RPMI8226 (cell line): ENCODE measurements at places on chromosomes 11 and 22.

DNA sequence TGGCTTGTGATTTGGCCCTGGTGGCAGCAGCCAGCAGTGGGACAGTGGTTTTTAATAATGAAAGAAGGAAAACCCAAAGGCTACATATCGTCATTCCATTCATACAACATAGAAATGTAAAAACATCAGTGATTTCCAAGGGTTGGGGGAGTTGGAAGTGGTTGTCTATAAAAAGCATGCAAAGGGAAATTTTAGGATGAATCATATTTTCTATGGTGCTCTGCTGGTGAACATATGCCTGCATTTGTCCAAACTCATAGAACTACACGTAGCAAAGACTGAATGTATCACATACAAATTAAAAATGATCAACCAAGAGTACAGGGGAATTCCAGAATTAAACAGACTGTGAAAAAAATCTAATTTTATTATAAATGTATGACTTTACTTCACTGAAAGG, 11.1 kb downstream of the OR5B3 start:
- no peak for DNase-seq

GRCh38 chr11:117201658-117202305, 2.6 kb downstream of the TAGLN start:
- DNase-seq: no peak

GRCh38 chr11:92794783-92795182, 174.7 kb upstream of the MTNR1B start:
- DNase-seq: no peak

DNA sequence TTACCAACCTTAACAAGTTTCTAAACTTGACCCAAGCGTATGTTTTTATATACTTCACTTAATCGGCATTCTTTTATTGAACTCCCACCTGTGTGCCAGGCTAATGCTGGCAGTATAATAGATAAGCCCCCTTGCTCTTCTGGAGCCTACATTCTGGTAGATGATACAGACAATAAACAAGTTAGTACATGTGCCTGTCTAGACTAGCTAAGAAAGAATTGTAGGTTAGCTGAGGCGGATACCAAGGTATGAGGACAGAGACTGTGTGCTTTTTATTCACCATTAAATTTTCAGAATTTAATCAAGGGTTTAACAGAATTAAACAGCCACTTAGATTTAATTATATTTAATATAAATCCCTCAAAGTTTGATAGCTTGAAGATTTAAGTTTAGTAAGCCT, 45.7 kb downstream of the TTC17 start:
- no peak for DNase-seq

DNA sequence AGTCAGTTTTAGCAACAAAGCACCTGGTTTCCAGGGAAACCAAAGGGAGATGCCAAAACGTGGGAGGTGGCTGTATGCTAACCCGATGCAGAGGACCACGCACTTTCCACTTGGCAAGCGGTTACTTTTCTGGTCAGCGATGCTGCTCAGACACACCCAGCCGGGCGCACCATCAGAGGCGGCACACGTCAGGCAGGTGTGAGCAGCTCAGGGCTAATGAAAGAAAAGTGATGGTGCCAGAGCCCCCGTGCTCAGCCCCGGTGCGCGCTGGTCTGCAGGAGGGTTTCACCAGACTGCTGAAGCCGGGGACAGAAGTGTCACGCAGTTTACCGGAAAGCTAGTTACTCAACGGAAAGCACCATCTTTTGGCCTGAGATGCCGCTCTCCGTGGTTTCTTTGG, 5.7 kb downstream of the LTO1 start:
- DNase-seq: no peak

- DNase-seq: no peak
Measured at GRCh38 chr11:104055596-104055995, 19.2 kb downstream of the DDI1 start.

- no peak for DNase-seq
Measured at GRCh38 chr11:101407324-101407723, 176.5 kb downstream of the TRPC6 start.

DNA sequence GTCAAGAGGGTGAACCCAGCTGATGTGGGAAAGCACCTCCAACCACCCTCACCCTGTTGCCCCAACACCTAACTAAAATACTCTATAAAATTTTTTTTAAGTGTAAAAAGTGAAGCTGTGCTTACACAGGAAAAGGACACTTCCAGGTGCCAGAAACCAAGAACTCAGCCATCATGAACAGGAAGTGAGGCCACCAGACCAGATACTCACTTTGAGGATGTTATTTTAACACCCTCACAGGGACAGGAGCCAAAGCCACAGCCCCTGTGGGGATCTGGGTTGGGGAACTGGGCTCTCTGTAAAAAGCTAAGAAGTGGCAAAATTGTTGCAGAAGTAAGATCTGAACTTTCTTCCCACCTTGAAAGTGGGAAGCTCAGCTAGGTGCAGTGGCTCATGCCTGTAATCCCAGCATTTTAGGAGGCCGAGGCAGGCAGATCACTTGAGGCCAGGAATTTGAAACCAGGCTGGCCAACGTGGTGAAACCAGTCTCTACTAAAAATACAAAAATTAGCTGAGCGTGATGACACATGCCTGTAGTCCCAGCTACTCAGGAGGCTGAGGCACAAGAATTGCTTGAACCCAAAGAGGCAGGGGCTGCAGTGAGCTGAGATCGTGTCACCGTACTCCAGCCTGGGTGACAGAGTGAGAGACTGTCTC, 3.8 kb downstream of the RSPH14 start:
- peak; percentile 93 for DNase-seq

- DNase-seq: no peak
Measured at GRCh38 chr11:33894398-33894746, 2.5 kb upstream of the LMO2 start.

GRCh38 chr11:73856031-73856567, 20.5 kb downstream of the COA4 start:
- no peak for DNase-seq

DNA sequence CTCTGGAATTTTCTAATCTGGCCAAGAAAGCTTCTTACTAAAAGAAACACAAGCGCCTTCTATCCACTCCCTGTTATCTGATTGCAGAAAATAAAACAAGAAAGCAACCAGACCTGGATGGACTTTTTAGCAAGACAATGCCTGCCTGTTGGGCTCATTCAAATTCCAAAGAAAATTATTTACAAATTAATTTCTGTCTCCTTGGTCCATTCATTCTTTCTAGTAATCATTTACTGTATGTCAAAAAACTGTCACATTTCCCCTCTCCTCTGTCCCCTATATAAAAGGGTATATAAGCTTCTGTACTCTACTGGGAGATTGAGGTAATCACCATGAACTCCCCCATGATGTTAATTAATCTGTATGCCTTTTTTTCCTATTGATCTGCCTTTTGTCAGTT, 279.9 kb downstream of the DLG2 start:
- no peak for DNase-seq

GRCh38 chr22:29299136-29299900, 7.1 kb upstream of the GAS2L1 start:
- DNase-seq: no peak

DNA sequence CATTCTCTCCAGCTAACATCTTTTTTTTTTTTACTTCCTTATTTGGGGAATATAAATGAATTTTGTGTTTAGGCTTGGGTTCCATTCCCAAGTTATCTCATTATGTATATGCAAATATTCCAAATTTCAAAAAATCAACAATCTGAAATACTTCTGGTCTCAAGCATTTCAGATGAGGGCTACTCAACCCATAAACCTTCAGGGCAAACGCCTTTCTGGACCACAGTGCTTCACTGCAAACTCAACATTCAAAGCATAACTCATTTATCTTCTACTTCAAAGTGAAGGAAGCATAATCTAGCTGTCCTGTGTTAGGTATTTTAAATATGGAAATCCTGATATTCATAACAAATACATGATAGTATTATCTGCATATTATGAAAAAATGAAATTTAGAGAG, 161.7 kb upstream of the PGR start:
- DNase-seq: no peak

- no peak for DNase-seq
Measured at GRCh38 chr11:40185793-40186192, 1273.7 kb downstream of the LRRC4C start.

DNA sequence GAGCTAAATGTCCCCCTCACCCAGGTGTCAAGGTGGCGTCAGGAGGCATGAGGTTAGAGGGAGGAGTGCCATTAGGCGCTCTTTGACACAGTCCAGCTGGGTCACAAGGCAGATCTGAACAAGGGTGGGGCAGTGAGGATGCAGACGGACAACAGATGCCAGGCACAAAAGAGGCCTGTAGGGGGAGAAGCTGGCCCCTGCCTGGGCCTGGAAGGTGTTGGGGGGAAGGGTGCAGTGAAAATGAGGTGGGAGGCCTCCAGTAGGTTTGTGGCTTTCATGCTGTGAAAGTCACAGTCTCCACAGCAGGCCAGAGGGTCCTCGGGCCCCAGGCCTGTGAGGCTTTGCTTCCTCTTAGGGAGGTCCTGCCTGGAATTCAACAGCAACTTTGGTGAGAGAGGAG, 85.0 kb upstream of the PLET1 start:
- no peak for DNase-seq

DNA sequence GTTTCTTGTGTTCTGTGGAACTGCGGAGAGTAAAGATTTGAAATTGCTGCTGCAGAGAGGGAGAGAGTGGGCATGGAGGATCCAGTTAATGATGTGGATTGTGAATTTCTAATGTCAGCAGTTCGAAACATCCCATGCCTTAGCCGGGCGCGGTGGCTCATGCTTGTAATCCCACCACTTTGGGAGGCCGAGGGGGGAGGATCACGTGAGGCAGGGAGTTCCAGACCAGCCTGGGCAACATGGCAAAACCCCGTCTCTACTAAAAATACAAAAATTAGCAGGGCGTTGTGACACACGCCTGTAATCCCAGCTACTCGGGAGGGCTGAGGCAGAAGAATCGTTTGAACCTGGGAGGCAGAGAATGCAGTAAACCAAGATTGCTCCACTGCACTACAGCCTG, 1.1 kb upstream of the CAVIN3 start:
- no peak for DNase-seq

DNA sequence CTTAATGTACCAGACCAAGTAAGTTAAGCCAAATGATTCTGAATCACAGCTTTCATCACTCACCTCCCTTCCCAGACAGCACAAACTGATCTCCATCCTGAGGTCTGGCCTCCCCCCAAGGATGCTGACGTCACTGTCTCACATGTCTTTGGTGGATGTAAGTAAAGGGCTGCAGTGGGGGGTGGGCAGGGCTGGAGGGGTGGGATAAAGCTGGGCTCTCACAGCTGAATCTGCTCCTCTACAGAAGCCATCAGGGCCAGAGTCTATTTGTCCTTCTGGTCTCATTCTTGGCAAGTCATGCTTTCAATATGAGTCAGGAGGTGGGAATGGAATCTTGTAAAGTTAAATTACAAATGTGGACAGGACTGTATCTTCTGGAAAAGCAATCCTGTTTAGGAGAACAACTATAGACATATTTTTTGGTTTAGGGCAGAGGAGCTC, 32.7 kb downstream of the P4HA3 start:
- DNase-seq: no peak

DNA sequence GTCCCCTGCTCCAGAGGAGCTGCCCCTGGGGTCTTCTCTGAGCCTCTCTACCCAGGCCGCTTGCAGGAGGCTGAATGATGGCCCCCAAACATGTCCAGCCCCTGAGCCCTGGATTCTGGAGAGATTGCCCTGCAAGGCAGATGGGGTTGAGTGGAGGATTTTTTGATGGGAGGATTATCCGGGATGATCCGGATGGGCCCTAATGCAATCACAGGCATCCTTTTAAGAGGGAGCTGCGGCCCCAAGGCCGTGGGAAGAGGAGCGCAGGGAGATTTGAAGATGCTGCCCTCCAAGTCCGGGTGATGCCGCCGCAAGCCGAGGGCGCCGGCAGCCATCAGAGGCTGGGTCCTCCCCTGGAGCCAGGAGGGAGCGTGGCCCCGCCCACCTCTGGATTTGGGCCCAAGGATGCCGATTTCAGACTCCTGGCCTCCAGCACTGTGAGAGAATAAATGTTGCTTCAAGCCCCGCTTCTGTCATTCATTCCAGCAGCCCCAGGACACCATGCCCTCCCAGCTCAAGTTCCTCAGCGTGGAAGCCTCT, 66.0 kb downstream of the WNT7B start:
- no peak for DNase-seq

- DNase-seq: peak; percentile 43
Measured at GRCh38 chr22:24271386-24271854, 789 bp downstream of the SPECC1L start.

GRCh38 chr11:68989936-68990606, 9.3 kb upstream of the MRGPRD start:
- DNase-seq: no peak

- DNase-seq: no peak
Measured at GRCh38 chr11:110355011-110355744, 58.8 kb upstream of the RDX start.

DNA sequence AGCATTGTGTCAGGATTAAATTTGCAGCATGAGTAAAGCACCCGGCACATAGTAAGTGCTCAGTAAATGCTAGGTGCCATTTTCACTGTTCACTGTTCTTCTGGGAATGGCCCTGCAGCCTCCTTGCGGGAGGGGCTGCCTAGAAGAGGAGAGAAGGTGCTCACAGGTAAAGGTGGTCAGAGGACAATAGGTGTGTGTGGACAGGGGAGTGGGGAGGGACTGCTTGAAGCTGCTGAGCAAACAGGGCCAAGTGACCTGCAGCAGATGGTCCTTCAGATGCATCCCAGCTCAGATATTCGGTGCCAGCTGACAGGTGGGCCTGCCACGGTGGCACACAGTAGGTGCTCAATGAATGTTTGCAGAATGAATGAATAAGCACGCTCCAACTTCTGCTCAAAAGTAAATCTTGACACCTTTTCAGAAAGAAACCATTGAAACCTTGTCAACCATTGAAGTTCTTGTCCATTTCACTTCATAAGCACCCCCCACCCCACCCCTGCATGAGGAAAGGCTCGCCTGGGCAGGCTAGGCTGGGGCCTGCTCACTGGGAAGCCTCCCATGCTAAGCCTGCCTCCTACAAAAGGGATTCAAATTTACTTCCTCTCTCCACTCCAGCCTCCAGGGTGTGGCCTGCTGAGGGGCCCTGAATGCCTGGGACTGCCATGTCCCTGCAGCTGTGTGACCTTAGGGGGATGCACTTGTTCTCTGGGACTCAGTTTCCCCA, 1.6 kb downstream of the KIAA0930 start:
- DNase-seq: no peak

DNA sequence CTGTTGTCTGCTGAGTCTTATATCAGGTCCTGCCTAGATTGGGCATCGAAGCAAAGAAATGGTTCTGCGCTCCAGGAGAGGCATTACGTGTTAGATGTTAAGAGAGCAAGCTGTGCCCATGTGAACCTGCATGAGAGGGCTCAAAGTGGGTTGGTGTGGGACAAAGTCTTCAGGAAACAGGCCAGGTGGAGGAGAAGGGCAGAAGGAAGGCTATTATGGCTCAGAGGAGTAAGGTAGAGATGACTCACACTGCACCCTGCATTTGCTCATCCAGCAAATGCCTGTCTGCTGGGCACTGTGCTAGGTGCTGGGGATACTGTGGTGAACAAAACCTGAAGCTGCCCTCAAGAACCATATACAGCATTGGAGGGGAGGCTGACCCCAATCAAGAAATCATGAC, 5.8 kb downstream of the USP35 start:
- DNase-seq: no peak
